Stimulated activated CD4-positive, alpha-beta T cell treated with anti-CD3 and anti-CD28 coated beads, Interleukin-2, amount 100 ng/mL, for 24 hours (primary cell): ENCODE measurements at places on chromosomes 3 and 15.

DNA sequence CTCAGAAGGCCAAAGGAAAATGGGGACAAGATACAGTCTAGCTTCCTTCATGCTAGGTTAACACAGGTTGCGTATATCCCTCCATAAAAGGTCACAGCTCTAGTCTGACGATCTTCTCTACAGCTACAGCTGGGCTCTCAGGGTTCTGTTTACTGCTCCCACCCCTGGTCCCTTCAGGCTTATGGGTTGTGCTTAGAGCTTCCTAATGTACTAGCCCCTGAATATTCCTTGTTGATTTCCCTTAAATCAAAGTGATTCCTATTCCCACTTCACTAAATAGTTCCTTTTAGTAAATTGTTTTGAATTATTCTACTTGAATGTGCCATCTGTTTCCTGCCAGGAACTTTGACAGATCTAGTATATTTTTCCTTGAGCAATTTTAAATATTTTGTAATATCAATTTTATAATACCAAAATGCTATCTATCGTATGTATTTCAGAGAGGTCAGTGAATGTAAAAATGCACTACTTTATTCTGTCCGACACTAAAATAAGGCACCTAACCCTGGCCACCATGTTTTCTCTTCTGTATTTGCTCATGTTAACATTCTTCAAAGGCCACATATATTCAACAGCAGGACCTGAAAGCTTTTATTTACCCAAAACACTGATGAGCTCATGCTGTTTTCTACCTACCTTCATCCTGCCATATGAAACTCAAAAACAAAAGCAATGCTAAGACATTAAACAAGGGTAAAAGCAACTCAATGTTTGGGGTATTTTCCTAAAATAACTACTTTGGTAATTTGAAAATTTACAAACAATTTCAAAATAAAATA, 92.8 kb upstream of the TGFBR2 start:
- no peak for DNase-seq

DNA sequence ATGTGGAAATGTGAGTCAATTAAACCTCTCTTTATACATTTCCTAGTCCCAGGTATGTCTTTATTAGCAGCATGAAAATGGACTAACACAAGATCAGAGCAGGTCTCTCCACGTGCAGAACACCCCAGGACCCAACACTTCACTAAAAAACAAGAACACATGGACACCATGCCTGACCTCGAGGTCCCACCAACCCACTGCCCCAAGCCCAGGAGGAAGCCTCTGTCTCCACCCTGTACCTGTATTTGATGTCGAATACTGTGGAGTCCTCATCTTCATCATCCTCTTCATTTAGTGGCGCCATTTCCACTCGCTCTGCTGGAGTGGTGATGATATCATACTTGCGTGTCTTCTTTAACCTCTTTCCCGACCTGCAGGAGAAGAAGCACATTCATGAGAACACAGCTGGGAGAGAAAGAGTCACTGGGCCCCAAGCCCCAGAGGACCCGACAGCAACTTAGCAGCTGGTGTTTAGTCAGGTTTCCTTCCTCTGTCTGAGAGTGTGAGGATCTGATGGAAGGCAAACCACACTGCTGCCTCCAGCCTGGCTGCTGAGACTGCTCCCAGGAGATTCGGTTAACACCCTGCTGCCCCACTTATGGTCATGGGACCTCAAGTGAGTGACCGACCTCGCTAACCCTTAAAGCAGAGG, 25.5 kb downstream of the FAM174B start:
- peak; percentile 14 for DNase-seq

DNA sequence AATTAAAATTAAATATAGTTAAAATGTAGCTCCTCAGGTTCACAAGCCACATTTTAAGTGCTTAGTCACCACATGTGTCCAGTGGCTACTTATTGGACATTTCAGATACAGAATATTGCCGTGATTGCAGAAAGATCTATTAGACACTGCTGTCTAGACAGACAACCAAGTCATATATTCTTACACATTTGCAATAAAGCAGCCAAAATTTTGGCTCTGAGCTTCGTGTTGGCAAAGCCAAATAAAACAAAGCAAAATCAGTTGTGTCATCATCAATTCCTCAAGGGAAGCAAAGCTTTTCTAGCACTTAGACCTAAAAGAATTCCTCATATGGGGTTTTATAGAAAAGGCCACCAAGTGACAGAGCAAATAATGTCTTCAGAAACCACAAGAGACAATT, 193.1 kb upstream of the LPP start:
- DNase-seq = no peak

- DNase-seq = no peak
These were observed 84.5 kb downstream of the ATP2B2 start for GRCh38 chr3:10420745-10421475.

GRCh38 chr3:56854856-56855611, 53.3 kb upstream of the ARHGEF3 start:
- no peak for DNase-seq

GRCh38 chr15:73608941-73609340, 24.2 kb downstream of the NPTN start:
- DNase-seq = no peak

- DNase-seq = no peak
These were observed 700 bp upstream of the EDEM1 start for GRCh38 chr3:5186858-5187155.

- DNase-seq = no peak
These were observed 186.9 kb downstream of the FAM43A start for GRCh38 chr3:194872669-194872977.

DNA sequence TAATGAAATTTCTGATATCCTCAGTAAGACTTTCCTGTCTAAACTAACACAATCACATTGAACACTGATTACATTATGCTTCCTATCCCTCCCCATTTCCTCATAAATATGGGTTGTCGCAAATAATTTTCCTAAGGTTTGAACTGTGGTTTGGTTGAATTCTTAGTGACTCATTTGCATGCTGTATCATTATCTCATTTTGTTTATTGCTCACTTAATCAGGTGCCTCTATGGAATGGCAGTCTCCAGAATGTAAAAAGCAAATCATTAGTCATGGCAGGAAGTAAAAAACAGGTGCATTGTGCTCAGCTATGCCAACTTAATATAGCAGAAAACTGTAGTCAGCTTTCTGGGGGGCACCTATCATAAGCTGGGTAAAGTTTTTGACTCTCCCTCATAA, 216.0 kb upstream of the ZBTB20 start:
- no peak for DNase-seq

DNA sequence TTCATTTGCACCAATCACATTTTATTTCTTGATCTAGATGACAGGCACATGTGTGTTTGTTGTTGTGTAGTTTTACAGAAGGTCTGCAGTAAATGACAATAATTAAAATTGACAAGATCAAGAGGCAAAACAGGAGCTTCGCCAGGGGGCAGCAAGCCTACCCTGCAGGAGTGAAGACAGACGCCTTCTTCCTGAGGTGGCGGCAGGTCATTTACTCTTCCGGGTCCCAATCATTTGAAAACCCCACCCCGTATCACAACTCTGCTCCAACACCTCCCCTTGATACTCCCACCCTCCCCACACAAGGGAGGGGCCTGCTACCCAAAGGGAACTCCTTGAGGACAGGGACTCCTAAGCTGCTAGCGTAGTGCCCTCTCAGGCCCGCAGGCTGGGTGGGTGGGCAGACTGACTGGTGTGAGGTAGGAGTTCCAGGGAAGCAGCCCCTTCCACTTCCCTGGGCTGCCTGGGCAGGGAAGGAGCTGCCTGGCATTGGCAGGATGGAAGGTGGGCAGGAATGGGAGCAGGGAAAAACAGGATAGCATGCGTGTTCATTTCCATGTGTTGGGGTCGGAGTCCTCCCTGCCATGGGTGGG, 13.1 kb downstream of the CHDH start:
- no peak for DNase-seq

DNA sequence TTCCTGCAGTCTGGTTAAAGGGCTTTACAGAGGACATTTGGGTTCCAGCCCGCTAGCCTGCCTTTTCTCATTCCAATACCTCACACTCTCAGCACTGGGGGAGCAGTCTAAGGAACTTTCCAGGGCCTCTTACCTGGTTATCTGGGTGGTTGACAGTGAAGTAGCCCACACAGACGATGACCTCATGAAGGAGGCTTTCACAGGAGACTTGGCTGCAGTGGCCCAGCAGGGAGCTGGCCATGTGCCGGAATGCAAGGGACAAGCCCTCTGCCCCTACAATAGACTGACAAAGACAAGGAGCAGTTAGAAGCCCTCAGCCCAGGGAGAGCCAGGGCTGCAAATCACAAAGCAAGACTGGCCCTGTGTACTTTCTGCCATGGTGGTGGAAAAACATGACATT, 39.5 kb downstream of the ISL2 start:
- no peak for DNase-seq

DNA sequence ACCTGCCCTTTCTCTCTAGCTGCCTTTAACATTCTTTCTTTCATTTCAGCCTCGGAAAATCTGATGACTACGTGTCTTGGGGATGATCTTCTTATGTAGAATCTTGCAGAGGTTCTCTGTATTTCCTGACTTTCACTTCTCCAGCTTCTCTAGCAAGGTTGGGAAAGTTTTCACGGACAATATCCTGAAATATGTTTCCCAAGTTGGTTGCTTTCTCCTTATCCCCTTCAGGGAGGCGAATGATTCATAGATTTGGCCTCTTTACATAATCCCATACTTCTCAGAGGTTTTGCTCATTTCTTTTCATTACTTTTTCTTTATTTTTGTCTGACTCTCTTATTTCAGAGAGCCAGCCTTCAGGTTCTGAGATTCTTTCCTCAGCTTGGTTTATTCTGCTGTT, 62.1 kb upstream of the CCDC54 start:
- DNase-seq = no peak

- no peak for DNase-seq
These were observed 3.2 kb downstream of the SETD5 start for GRCh38 chr3:9400616-9401015.

DNA sequence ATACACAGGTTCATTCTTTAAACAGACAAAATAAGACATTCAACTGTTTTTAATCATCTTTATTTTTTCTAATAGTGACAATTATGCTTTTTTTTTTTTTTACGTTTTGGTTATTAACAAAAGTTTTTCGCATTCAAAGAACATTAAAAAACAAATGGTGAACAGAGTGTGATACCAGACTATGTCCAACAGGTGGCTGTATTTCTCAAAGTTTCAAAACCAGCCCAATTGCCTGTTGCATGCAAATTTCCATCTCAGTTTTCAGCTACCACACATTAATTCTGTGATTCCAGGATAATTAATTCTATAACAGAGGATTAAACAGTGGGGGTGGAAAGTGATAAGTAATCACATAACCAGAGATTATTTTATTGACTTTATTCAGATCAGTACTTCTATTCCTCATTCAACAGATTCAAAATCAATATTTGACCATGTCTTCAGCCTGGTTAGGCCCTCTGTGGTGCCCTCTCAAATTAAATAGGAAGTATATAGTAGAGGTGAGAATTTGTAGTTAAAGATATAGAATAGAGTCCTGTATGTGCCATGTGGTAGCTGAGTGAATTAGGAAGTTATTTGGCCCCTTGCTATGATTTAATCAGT, 122.2 kb upstream of the DCBLD2 start:
- DNase-seq = no peak

DNA sequence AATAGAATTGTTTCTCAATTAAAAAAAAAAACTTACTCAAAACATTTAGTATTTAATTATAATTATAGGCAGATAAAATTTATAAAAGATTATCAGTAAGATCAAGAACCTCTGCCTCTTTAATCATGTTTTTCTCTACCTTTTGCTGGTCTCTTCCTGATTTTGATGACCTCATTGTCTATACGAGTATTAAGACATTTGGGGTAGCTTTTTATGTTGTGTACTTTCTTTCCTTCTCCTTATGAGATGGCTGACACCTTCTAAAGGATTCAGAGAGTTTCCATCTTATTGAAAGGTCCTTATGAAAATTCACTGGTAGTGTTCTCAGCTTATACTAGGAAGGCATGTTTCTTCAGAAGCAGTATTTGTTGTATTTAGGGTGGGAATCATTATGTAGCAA, 426.3 kb downstream of the LPP start:
- DNase-seq = no peak

- DNase-seq = no peak
These were observed 917.5 kb downstream of the FHIT start for GRCh38 chr3:60333710-60334109.

GRCh38 chr3:173703771-173704170, 306.2 kb downstream of the NLGN1 start:
- no peak for DNase-seq

GRCh38 chr3:140207541-140207940, 272.6 kb downstream of the CLSTN2 start:
- DNase-seq = no peak

GRCh38 chr3:171736556-171736955, 73.7 kb downstream of the PLD1 start:
- no peak for DNase-seq

GRCh38 chr15:71212146-71212545, 96.9 kb downstream of the THSD4 start:
- no peak for DNase-seq

- no peak for DNase-seq
These were observed 18.6 kb upstream of the TLE3 start for GRCh38 chr15:70116317-70116716.

DNA sequence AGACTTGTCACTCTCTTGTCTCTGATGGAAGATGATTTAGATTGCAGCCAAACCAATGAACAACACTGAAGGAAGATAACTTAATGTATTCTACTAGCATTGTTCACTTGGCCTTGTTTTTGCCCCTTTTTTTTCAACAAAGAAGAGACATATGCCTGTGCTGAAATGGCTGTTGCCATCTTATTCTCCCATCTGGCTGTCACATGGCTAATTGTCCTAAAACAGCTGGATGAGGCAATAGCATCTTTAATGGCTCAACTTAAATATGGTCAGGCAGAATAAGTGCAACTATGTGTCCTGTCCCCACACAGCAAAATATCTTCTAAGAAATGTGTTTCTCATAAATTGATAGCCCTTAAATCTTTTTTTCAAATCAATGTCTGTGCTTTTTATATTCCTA, 576.9 kb downstream of the TUSC7 start:
- DNase-seq = no peak

DNA sequence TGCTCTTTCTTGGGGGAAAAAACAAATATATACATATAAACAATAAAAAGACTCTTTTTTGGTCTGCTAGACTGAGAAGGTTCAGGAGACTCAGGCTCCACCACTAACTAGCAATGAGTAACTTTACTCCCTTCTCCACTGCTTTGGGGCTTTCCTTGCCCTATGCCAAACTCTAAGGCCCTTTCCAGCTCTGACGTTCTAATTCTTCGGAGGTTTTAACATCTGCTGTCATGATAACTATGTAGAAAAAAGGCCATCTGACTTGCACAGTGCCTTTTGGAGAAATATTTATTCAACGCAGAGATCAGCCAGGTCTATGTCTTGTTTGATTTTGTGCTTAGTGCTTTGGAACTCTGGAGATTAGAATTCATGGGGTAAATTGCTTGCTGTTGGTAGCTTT, 156.2 kb downstream of the TMCO5A start:
- DNase-seq = no peak

GRCh38 chr15:45522328-45523165, at the start of gene SLC30A4:
SLC30A4 (minus strand) TSS chr15:45522755; CDS start chr15:45522354, 401 bp downstream.
- DNase-seq = peak; percentile 63

- no peak for DNase-seq
These were observed 172.0 kb downstream of the UNC13C start for GRCh38 chr15:54150255-54150654.

DNA sequence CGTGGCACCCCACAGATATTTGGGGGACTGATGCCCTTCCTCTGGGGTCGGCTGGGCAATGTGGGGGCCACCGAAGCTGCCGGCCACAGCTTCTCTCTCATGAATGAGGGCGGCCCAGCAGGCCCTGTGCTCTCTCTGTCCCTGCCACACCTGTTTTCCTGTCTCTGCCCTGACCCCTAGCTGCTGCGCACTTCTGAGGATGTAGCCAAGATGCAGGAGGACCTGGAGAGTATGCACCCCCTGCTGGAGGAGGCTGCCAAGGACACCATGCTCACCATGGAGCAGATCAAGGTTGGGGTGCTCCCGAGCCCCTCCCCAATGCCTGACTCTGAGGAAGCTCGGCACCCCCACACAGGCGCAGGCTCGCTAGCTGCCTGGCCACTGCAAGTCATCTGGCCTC, 59.7 kb downstream of the SEMA3G start:
- peak; percentile 49 for DNase-seq
